ENCODE measurements at places on chromosomes 6 and 20.

DNA sequence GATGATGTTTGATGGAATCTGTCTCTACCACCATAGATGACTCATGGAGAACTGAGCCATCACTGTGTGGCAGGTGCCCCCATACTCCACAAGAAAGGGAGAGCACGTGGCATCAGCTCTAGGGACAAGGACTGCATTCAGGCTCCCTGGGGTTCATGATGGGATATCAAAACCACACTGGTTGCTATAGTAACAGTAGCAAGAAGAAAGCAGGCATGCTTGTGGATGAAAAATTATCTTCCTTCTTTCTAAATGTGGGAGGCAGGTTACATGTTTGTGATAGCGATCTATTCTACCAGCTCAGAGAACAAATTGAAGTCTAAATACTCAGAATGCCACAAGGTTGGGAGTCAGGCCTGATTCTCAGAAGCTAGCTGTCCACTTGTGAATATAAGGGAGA, 224.2 kb downstream of the ARHGAP18 start:
- DNase-seq: no peak

GRCh38 chr6:41638002-41638934, at the start of gene MDFI:
Gene MDFI (plus strand): TSS chr6:41638468. CDS start chr6:41638750, 282 bp downstream.
- peak; percentile 79 for DNase-seq

GRCh38 chr20:6680441-6680840, 87.0 kb upstream of the BMP2 start:
- no peak for DNase-seq

DNA sequence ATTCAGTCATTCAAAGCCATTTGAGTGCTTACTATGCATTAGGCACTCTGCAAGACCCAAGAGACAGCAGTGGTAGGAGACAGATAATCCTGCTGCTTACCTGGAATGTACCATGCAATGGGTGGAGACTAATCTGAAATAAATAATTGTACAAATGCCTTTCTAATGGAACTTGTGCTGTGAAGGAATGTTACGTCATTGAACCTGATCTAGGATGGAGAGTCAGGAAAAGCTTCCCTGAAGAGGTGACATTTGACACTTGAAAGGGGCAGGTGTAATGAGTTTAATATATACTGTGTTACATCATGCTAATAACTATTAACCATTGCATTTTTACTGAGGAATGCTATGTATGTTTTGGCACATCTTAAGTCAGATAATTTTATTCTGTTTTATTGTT, 491.0 kb upstream of the FLRT3 start:
- DNase-seq: no peak

GRCh38 chr6:25132934-25133333, 146.2 kb upstream of the CARMIL1 start:
- no peak for DNase-seq

- no peak for DNase-seq
Measured at GRCh38 chr20:51535674-51536073, 6.8 kb downstream of the NFATC2 start.

DNA sequence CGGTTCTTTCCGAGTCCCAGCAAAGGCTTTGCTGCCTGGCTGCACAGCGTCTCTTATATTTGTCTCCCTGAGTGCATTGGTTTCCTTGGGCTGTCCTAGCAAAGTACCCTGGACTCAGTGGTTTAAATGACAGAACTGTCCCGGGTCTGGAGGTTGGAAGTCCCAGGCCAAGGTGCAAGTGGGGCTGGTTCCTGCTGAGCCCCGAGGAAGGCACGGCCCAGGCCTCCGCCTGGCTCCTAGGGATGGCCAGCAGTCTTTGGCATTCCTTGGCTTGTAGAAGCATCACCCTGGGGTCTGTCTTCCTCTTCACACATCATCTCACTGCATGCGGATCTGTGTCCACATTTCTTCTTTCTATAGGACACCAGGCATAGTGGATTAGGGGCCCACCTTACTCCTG, 64.8 kb upstream of the QKI start:
- no peak for DNase-seq

All from fibroblast of upper back skin (primary cell).